ENCODE measurements at places on chromosomes 13 and 19.

DNA sequence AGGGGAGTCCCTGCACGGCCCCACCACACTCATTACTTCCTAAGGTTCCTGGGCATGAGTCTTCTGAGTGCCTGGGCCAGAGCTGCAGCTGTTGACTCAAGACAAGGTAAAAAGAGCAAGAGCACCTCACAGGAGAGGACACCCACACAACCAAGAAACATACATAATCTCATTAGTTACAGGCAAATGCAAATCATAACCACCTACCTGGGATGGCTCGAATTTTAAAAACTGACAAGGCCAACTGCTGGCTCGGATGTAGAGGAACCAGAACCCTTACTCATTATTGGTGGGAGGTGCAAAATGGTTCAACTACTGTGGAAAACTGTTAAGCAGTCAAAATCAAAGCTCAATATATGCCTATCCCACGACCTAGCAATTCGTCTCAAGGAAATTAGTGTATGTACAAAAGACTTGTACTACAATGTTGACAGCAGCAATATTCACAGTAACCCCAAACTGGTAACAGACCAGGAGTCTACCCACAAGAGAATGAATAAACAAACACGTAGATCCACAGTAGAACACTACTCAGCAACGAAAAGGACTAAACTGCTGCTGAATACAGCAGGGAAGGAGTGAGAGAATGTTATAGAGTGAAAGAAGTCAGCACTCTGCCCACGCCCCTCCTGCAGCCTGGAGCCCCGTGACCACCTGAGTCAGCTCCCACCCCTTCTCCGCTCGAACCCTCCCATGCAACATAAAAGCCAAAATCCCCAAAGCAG is 15.8 kb downstream of the AKT2 start:
- no peak for DNase-seq

GRCh38 chr13:36752673-36753072 is 66.3 kb upstream of the RFXAP start:
- DNase-seq, result no peak

DNA sequence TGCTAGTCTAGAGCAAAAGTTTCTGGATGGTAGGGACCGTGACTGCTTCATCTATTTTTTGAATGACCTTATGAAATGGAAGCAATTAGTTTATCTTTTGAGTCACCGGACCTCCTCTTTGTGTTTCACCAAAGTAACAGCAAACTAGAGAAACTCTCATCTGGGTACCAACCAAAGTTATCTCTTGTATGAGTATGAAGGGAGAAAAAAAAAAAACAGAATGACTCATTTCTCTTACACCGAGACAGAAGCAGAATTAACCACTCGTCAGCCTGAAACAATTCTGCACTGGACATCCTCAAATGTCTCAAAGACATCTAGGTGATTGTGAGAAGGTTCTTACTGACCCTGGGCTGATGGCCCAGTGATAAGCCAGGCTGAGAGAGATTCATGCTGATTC is 18.3 kb downstream of the ZNF100 start:
- DNase-seq, result no peak

- no peak for DNase-seq
Observed at GRCh38 chr13:74485757-74486156, 351.6 kb upstream of the KLF12 start.

DNA sequence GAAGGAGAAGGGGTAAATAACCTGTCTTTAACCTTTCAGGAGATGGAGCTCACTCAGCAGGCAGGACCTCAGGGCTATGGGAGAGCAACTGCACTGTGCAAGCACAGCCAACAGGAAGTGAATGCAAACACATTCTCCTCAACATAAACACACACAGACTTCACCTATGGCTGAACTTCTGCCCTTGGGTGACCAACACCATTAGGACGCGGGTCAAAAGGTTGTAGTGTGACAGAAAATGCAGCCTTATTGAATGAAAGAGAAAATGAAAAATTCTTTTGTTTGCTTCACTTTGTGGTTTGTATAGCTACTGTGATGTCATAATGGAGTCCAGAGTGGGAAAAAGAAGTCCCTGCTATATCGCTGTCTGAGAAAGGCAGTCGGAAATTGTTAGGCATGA is 323.0 kb downstream of the NDFIP2 start:
- no peak for DNase-seq

GRCh38 chr13:109226631-109227030 is 559.8 kb downstream of the IRS2 start:
- no peak for DNase-seq

GRCh38 chr13:30396434-30397075 is 25.7 kb upstream of the UBE2L5 start:
- no peak for DNase-seq

GRCh38 chr19:38924388-38924787 is 6.2 kb downstream of the SARS2 start:
- no peak for DNase-seq

DNA sequence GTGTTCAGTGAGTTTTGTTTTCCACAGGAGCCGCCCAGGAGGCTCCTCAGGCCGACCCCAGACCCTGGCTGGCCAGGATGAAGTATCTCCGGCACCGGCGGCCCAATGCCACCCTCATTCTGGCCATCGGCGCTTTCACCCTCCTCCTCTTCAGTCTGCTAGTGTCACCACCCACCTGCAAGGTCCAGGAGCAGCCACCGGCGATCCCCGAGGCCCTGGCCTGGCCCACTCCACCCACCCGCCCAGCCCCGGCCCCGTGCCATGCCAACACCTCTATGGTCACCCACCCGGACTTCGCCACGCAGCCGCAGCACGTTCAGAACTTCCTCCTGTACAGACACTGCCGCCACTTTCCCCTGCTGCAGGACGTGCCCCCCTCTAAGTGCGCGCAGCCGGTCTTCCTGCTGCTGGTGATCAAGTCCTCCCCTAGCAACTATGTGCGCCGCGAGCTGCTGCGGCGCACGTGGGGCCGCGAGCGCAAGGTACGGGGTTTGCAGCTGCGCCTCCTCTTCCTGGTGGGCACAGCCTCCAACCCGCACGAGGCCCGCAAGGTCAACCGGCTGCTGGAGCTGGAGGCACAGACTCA is 12.9 kb downstream of the B3GNT3 start:
- no peak for DNase-seq

GRCh38 chr13:110269509-110270185 is 37.3 kb downstream of the COL4A1 start:
- DNase-seq, result no peak

DNA sequence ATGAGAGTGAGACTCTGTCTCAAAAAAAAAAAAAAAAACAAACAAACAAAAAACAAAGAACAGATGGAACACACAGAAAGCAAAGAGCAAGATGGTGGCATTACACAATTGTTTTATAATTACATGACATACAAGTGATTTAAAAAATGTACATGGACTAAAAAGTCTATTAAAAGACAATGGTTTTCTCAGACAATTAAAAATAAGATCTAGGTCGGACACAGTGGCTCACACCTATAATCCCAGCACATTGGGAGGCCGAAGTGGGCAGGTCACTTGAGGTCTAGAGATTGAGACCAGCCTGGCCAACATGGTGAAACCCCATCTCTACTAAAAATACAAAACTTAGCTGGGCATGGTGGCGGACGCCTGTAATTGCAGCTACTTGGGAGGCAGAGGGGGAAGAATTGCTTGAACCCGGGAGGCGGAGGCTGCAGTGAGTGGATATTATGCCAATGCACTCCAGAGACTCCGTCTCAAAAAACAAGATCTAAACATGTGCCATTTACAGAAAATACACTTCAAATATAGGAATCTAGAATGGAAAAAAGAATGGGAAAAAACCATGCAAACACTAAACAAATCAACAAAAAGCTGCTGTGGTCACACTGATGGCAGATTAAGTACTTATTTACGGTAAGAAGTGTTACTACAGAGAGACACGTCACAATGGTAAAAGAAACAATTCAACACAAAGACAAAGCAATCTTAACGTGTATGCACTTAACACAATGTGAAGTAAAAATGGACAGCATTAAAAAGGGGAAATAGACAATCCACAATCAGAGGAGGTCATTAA is 26.7 kb downstream of the MIER2 start:
- no peak for DNase-seq

- peak; percentile 75 for DNase-seq
Observed at GRCh38 chr19:11479090-11479897, 1.6 kb downstream of the ELAVL3 start.

DNA sequence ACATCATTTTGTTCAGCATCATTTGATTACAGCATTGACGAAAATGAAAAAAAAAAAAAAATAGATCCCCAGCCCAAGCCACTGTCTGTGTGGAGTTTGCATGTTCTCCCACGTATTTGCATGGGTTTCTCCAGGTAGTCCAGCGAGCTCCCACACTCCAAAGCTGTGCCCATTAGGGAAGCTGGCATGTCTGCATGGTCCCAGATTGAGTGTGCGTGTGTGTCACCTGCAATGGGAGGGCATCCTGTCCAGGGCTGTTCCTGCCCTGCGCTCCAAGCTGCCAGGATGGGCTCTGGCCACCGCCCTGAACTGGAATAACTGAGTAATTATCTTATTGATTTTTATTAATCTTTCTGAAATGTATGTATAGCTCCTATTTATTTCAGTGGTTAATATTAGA is 88.6 kb downstream of the KLF12 start:
- DNase-seq, result no peak

DNA sequence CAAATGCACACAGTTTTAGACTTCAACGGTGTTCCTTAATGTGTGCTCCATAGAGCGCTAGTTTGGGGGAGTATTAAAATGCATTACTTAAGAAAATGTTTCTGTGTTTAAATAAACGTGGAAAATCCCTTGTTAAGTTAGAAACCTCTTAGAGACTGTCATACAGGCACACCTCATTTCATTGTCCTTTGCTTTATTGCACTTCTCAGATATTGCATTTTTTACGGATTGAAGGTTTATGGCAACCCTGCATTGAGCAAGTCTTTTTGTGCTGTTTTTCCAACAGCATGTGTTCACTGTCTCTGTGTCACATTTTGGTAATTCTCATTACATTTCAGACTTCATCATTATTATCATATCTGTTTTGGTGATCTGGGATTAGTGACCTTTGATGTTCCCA is 244.0 kb downstream of the GGACT start:
- DNase-seq, result no peak

DNA sequence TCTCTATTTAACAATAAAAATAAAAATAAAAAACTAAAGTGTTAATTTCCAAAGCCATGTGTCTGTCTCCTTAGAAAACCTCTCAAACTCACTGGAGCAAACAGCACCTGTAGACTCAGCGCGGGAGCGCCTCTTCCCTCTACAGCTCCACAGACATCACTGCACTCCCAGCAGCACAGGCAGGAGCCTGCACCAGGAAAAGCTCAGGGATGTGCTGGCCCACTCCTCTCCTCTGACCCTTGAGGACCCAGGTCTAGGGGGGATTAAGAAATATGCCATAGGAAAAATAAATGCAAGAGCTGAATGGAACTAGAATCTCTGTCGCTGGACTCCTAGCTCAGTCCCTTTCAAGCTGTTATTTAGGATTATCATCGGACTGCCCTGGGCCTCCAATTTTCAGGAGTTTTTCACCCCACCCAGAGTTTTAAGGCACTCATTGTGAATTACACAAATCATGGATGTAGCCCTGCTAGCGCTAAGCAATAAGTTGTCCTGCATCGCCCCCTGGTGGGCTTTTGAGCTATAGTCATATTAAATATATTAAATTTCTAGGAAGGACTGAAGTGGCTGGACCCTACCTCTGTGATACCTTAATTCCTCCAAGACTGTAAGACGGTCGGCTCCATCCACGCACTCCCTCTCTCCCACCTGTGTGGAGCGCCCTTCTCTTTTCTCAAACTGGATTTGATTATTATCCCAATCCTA is 333.9 kb downstream of the UQCRFS1 start:
- peak; percentile 82 for DNase-seq

GRCh38 chr19:32652894-32653598 is 21.9 kb downstream of the ANKRD27 start:
- no peak for DNase-seq

GRCh38 chr19:10918359-10918758 is 10.1 kb downstream of the YIPF2 start:
- DNase-seq, result no peak

DNA sequence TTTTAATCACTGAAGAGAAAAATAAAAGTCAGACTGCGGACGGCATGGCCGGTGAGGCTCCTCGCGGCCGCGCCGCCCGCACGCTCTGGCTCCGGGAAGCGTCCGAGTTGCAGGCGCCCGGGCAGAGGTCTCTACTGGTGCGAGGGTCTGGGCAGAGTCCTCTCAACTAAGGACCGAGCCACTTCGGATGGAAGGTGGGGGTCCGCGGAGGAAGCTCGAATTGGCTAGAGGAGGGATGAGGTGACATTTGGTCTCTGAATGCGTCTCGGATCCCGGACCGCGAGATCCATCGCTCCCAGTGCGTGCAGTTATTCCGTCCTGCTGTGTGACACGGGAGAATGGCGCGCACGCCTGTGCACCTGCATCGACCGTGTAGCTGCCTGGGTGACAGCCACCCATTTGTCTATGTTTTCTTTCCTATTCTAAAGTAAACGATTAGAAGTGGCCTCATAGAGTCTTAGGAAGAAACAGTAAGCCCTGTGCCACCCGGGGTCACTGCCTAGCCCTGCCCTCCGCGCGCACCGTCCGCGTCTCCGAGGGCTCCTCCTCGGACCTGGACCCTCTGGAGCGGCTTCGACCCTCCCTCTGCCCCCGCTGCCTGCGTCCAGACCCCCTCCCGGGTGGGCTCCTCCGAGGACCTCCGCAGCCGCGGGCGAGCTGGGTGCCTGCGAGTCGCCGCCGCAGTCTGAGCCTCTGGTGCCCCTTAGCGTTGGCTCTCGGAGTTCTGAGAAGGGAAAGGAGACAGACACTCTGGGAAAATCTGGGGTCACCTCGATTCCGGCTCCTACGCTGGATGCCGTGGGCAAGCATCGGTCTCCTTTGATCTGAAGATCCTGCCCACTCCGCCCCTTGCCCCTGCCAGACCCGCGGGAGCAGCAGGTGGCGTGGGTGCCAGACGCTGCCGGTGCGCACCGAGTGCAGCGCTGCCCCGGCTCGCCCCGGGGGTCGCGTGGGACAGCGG is 347.4 kb downstream of the LIG4 start:
- DNase-seq, result peak; percentile 70

DNA sequence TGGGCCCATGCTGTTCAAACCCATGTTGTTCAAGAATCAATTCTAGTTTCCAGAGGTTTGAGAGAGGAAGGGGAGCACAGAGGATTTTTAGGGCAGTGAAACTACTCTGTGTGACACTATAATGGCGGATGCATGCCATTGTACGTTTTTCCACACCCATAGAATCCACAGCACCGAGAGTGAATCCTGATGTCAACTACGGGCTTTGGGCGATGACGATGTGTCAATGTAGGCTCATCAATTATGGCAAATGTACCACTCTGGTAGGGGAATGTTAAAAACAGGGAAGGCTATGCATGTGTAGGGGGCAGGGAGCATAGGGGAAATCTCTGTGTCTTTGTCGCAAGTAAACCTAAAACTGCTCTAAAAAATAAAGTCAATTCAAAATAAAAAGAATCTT is 70.7 kb upstream of the UBAC2 start:
- DNase-seq, result no peak

DNA sequence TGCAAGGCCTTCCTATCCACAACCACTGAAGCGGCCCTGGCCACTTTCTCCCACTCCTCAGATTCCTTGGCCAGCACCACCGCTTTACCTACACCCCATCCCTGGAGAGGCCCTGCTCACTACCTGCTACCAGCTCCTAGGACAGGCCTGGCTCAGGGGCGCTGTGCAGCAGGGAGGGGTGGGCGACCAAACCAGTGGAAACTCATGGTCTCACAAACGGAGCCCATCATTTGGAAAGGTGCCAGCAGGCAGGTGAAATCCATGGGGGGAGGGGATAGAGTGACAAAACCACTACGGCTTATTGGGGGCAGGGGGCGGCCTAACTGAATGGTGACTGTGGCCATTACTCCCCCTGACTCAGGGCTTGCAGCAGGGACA is 27.6 kb downstream of the C19orf47 start:
- no peak for DNase-seq

- peak; percentile 67 for DNase-seq
Observed at GRCh38 chr19:46493236-46494145, 2.2 kb downstream of the PNMA8B start.

- DNase-seq, result peak; percentile 71
Observed at GRCh38 chr13:24512197-24512907, at the start of gene PARP4. Gene PARP4, minus strand, starts transcription at chr13:24512778. Its CDS starts 9,002 bp downstream, at chr13:24503776.

All from nephron progenitor cell (in vitro differentiated cells).